A549 treated with Hydrocortisone at 1 μM for 4 hours (cell line): ENCODE measurements at places on chromosomes 1 and 21. TPM values are rescaled to one million over a fixed set of nuclear protein-coding genes. Genes with fewer than 3 reads are reported as not detected.

Gene S100A3
- 107 to 126 TPM (median 115 TPM) in 5 replicates for total RNA-seq

Gene GPR153
- 3.6 to 4.6 TPM (median 4.3 TPM) in 5 replicates for total RNA-seq

Gene DMRTA2
- total RNA-seq = 0.09 to 0.21 TPM (median 0.17 TPM) in 4 of 5 replicates, not detected in the other

Gene MATN1
- 0.03 to 0.12 TPM (median 0.10 TPM) in 3 of 5 replicates, not detected in the others for total RNA-seq

Gene FAM151A
- total RNA-seq = 0.15 to 0.29 TPM (median 0.24 TPM) in 5 replicates

Gene BLZF1
- total RNA-seq = 12.8 to 20.3 TPM (median 13.2 TPM) in 5 replicates

Gene SASS6
- 3.1 to 4.5 TPM (median 3.7 TPM) in 5 replicates for total RNA-seq

Gene GRIK3
- total RNA-seq = not detected in 5 replicates

Gene RNU1-2
- 6.1 to 30.4 TPM (median 9.0 TPM) in 3 of 5 replicates, not detected in the others for total RNA-seq

Gene PDZK1IP1
- total RNA-seq = 5.7 to 9.3 TPM (median 6.4 TPM) in 5 replicates

Gene AK5
- total RNA-seq = 6.9 to 8.0 TPM (median 7.9 TPM) in 5 replicates
